ENCODE measurements at places on chromosomes 3 and 15. TPM values are rescaled to one million over a fixed set of nuclear protein-coding genes. Genes with fewer than 3 reads are reported as not detected.

Gene FANCD2OS
- not detected for total RNA-seq

Gene GOLGA8B
- total RNA-seq: 6.1 TPM

GRCh38 chr15:31476236-31476810 lies 149.7 kb downstream of the KLF13 start:
- no peak for DNase-seq

GRCh38 chr3:125202197-125202596 lies 10.4 kb downstream of the SLC12A8 start:
- no peak for DNase-seq

DNA sequence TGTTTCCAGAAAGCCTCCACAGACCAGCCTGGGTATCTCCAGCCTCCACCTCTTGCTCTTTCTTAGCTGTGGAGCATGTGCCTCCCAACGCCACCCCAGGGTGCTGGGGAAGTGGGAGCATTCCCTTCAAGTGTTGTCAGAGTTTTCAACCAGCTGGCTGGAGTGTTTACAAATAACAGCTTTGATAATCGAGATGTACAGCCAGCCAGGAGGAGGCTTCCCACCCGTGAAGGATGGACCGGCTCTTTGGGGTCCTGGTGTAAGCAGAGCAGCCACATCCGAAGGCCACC lies 8.5 kb upstream of the OXTR start:
- DNase-seq: no peak

GRCh38 chr15:25793354-25794050 lies 69.6 kb downstream of the ATP10A start:
- no peak for DNase-seq

- no peak for DNase-seq
Measured at GRCh38 chr3:169512991-169513390, 150.5 kb downstream of the MECOM start.

GRCh38 chr15:89753855-89754254 lies 2.8 kb upstream of the MESP1 start:
- DNase-seq: no peak

GRCh38 chr3:11626084-11626463 lies 17.6 kb downstream of the VGLL4 start:
- DNase-seq: no peak

DNA sequence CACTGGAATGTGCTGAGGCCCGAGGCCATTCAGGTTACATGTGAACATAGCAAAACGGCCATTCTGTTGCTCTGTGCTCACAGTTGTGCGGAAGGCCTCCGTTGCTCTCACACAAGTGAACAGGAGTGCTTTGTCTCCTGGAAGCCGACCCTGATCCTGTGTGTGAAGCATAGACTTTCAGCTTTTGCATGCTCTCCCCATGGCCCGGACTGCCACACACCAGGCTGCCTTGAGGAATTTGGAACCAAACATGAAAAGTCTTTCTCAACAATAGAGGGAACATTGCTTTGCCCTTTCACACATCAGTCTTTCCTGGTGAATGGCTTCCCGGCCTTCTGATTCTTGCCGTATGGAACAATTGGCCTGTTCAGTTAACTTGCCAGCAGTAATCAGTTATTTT lies 154.8 kb upstream of the LRIG1 start:
- DNase-seq: no peak

Gene NIT2
- total RNA-seq: 60.7 TPM

DNA sequence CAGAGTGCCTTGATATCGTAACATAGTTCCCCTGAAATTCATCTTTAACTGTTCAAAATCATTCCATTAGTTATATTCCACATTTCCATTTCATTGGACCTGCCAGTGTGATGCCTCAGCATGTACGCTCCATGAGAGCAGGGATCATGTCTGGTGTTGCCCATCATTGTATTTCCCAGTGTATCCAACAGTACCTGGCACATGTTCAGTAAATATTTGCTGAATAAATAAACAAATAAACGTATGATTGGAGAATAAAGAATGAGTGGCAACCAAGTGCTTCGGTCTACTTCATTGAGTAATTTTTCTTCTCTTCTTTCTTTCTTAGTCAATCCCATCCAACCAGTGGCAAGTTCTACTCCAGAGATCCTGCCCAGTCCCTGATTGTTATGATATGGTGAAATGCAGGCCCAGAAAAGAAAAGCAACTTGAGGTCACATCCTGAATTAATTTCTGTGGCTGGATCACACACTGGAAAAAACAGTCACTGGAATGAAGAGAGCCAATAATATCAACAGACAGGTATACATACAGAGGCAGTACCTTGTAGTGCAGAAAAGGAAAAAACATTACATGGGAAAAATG lies 101.2 kb downstream of the PLCH1 start:
- DNase-seq: no peak

DNA sequence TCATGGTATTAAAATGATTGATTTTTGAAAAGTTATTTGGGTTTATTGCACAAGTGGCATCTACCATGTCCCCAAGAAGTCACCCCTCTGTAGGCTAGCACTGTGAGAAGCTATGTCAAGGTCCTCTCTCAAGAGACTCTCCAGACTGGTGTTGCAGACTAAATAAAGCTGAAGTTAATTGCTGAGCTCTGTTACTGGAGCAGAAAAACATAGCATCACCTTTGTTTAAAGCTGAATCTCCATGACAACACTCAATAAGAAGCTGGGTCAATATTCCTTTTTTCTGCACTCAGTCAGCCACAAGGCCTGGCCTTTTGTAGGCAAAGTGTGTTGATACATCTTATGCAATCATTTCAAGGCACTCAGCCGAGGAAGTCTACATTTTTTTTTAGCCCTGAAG lies 806.6 kb upstream of the LMCD1 start:
- DNase-seq: no peak

GRCh38 chr15:85168642-85169173 lies 187.1 kb downstream of the PDE8A start:
- DNase-seq: no peak

Gene DPPA2
- not detected for total RNA-seq

DNA sequence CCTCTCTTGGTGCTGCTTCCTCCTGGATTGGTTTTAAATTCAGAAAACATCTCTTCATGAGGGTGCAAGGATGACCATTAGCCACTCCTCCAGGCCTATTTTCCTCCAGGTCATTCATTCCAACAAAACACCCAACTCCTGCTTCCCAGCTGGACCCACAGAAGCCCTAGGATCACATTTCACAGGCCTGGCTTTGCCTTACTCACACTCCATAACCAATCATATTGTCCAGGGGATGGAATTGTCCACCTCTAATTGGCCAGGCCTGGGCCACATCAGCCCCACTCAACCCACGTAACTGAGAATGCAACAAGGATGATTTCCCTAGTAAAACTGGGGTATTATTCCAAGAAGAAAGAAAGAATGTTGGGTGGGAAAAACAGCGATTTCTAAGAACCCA lies 616.7 kb upstream of the SUCLG2 start:
- no peak for DNase-seq

- no peak for DNase-seq
Measured at GRCh38 chr3:179000144-179000543, 71.5 kb downstream of the ZMAT3 start.

GRCh38 chr3:69389520-69390248 lies 3.8 kb upstream of the FRMD4B start:
- DNase-seq: no peak

DNA sequence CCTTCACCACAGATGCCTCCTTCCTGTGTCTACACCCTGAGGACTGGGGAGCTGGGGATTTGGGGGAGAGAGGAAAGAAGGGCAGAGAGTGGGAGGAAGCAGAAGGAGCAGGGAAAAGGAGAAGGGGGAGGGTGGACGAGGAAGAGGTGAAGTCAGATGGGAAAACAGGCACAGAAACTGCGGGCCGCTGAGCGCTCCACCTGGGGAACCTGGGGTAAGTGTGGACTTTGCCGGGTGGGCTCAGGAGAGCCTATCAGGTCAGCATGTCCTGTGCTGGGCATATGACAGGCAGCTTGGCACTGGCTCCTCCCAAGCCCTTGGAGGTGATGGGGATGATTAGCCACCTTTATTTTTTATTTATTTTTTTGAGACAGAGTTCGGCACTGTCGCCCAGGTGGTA lies 62.6 kb downstream of the CORO2B start:
- DNase-seq: no peak

GRCh38 chr3:158368271-158368670 lies 202.7 kb upstream of the MLF1 start:
- DNase-seq: no peak

Gene ATP8B4
- total RNA-seq: 1.8 TPM

Gene PLCL2
- total RNA-seq: 32.7 TPM

Gene PTH1R
- 1.1 TPM for total RNA-seq

Gene VEPH1
- 0.34 TPM for total RNA-seq

DNA sequence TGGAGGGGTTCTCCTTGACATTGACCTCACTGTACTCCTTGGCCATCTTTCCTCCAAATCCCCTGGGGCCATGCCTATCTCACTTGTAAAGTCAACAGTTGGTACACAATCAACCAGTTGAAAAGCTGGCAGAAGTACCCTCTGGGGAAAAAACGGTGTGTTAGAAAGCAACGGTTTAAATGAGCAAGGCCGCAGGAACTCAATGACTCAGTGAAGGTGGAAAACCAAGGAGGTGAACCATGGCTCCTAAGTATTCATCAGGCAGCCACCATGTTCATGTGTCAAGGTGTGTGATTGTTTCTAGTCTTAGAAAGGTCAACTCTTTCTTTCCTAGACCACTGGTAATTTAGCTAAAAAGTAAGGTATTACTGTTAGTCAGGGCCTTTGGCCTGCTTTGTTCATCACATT lies 130.9 kb upstream of the SATB1 start:
- DNase-seq: no peak

- DNase-seq: peak; percentile 65
Measured at GRCh38 chr3:100709842-100710260, 557 bp downstream of the TFG start.

Gene NEDD4
- 65.3 TPM for total RNA-seq

Gene LYZL4
- total RNA-seq: not detected

- no peak for DNase-seq
Measured at GRCh38 chr3:175018946-175019727, 160.0 kb downstream of the NAALADL2 start.

Gene COL6A5
- total RNA-seq: not detected

GRCh38 chr3:169152319-169152718 lies 511.2 kb downstream of the MECOM start:
- DNase-seq: no peak

Measured in psoas muscle (tissue), 8 donors.